CD4-positive, alpha-beta memory T cell (primary cell): ENCODE measurements at places on chromosomes 12 and 14.

GRCh38 chr12:113891739-113892520, 74.2 kb downstream of the RBM19 start:
- DNase-seq: no peak

- no peak for DNase-seq
Observed at GRCh38 chr14:53668897-53669296, 287.7 kb downstream of the BMP4 start.

DNA sequence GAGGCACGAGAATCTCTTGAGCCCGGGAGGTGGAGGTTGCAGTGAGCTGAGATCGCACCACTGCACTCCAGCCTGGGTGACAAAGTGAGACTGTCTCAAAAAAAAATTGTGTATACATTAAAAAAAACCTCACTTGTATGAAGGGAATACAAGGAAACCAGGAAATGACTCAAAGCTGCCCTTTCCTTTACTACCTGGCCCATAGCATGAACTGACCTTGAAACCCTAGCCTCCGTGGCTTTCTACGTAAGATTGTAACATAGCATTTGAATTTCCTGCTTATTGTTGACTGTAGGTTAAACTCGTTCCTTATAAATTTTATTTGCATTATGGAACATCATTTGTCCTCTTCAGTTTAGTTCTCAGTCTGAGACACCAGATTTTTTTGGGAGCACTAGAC, 9.1 kb upstream of the DDX47 start:
- DNase-seq: no peak

GRCh38 chr12:6375269-6376078, at the start of gene SCNN1A:
TSS of gene SCNN1A (minus strand) at chr12:6375563. CDS start at chr12:6374783, 780 bp downstream.
- DNase-seq: no peak

- no peak for DNase-seq
Observed at GRCh38 chr14:102729268-102729667, 48.0 kb upstream of the TRAF3 start.

GRCh38 chr12:121536899-121537813, 43.7 kb downstream of the KDM2B start:
- peak; percentile 48 for DNase-seq

- DNase-seq: no peak
Observed at GRCh38 chr12:130960058-130960457, 6.4 kb downstream of the ADGRD1 start.

DNA sequence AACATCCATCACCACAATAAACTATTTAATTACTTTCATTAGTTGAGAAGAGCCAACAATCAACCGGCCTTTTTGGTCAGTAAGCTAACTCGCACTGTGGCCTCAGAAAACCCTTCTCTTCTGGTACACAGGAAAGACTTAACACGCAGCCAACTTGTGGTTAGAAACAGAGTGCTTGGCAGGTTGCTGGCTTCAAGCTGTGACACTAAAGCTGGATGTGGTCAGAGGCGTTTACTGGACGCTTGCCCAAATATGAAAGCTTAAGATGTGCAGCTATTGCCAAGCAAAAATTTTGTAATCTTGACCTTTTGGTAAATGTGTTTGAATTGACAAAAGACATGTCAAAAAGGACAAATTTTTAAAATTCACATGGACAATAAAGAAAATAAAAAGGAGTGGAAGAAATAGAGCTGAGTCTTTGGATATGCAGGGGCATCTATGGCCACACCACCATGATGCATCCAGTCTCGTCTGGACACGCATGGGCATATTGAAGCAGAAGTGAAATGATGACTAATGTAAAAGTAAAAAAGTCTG, 2.6 kb upstream of the KLRK1 start:
- no peak for DNase-seq

GRCh38 chr14:93775744-93776143, 12.5 kb downstream of the PRIMA1 start:
- DNase-seq: no peak

DNA sequence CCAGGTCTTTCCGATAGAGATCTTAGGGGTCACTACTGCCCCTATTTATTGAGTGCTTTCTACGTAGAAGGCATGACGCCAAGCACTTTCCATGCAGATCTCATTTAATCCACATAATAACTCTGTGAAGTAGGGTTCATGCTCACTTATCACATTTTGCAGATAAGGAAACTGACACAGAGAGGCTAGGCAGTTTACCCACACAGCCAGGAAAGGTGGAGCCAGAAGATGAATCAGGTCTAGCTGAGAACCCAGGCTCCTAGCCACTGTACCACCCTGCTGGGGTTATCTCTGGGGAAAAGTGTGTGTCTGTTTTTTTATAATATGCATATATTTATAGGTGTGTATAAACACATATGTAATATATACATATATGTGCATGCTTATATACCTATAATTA, 83.6 kb downstream of the KSR2 start:
- DNase-seq: no peak

DNA sequence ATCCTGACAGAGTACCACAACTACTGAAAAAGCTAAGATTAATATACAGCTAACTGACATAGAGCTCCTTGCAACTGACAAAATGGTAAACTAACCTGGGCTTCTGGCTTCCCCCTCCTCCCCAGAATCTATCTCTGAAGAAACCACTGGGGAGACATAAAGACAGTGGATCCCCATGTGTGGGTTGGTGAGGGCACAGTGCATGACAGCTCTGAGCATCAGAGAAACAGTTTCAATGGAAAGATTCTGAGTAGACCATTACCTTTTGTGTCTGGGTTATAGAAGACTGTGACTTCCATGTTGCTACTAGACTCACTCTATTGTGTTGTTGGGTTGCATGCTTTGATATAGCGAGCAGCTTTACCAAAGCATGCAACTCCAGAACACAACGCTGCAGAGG, 247.4 kb downstream of the EFCAB11 start:
- no peak for DNase-seq

- no peak for DNase-seq
Observed at GRCh38 chr14:52048116-52048515, 20.7 kb downstream of the NID2 start.

GRCh38 chr12:93571925-93572711, at the start of gene SOCS2:
TSS of gene SOCS2 (plus strand) at chr12:93572675. CDS start at chr12:93572898, 223 bp downstream.
- DNase-seq: peak; percentile 42

DNA sequence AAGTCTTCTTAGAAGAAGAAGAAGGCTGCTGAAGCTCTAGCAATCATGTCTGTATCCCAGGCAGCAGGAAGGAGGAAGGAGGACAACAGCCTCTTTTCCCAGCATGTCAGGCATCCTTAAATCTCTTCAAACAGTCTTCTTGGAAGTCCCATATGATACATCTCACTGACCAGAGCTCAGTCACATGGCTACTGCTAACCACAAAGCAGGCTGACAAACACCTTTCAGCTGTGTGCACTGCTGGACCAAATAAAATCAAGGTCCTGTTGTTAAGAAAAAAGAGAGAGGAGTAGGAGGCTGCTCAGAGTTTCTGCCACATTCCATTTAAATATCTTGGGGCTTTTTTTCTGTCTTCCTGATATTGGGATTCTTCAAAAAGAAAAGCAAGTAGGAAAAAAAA, 203.4 kb upstream of the PELI2 start:
- no peak for DNase-seq

DNA sequence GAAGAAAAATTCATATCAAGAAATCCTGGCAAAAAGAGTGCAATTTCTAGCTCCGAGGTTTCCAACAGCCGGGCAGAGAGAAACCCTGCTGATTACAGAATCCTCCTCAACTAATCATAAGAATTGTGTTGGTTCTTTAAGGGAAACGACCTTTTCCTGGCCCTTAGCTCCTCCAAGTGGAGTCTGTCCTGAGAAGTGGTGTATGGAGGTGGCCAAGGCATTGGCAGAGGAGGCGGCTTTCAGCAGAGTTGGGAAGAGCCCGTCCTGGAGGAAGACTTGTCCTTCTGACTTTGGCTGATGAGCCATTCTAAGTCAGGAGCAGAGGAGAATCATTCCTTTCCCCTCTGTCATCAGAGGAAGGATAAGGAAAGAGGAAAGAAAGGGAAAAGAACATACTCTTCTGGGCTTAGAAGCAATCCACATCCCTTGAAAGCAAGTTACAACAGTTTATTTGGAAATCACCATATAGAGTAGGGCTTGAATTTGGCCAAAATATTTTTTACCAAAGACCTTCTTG, 46.5 kb upstream of the PTCSC3 start:
- DNase-seq: no peak

- no peak for DNase-seq
Observed at GRCh38 chr14:64095620-64096019, 198.6 kb downstream of the ESR2 start.

- no peak for DNase-seq
Observed at GRCh38 chr12:50925342-50925651, 27.0 kb upstream of the HIGD1C start.

- no peak for DNase-seq
Observed at GRCh38 chr14:75837151-75837787, 144.5 kb downstream of the TGFB3 start.

GRCh38 chr12:113667095-113667494, 195.4 kb upstream of the LHX5 start:
- no peak for DNase-seq

DNA sequence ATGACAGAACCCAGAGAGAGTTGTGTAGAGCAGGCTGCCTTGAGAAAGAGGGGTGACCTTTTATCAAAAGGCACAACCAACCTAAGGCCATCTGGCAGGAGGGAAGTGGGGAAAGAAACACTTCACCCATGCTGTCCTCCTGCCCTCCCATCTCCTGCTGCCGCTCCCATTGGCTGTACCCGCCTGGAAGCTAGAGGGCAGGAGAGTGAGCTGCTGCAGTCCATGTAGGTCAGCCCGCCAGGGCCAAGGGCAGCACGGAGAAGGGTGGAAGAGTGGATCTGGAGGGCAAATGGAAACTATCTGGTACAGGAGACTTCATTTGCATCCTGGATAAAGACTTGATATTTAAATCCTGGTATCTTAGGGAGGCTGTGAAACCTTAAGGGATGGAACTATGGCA, 11.5 kb upstream of the CABP1 start:
- DNase-seq: no peak

- DNase-seq: no peak
Observed at GRCh38 chr12:77766224-77766623, 64.5 kb upstream of the NAV3 start.

DNA sequence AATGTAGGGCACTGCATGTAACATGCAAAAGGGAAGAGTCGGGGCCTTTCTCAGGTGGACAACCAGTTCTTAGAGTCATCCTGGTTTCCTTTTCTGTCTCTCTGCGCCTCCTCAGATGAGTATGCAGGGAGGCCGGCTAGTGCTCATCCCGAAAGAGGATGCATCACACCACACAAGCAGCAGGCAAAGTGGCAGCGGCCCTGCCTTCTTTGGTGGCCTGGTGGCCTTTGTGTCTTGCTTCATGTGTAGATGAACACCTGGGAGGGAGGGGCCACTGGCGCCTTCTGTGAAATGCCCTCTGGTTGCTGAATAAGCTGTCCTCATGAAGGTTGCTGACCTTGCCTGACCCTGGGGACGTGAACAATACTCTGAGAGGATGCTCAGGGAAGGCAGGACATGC, 18.0 kb downstream of the SLC24A4 start:
- no peak for DNase-seq

- no peak for DNase-seq
Observed at GRCh38 chr14:94390372-94391086, 2.1 kb upstream of the SERPINA1 start.

GRCh38 chr12:118734266-118734665, 247.1 kb upstream of the SRRM4 start:
- no peak for DNase-seq

DNA sequence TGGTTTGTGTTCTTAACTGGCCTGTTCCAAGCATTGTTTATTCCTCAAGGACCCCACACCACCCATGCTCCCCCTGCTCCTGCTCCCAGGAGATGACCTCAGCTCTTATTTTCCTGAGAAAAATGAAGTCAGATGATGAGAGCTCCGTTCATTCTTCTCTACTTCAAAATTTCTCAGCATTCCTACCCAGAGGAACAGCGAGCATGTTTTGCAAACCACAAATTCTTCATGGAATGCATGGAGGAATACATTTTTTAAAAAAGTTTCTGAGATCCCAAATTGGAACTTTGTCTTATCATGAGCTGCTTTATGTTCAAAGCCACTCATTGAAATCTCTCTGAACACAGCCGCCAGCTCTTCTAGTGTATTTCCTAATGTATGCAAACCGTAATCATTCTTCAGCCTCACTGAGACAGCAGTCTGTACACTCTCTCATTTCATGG, 44.9 kb downstream of the SYNE2 start:
- no peak for DNase-seq

- DNase-seq: no peak
Observed at GRCh38 chr12:43105426-43105981, 446.5 kb downstream of the ADAMTS20 start.

DNA sequence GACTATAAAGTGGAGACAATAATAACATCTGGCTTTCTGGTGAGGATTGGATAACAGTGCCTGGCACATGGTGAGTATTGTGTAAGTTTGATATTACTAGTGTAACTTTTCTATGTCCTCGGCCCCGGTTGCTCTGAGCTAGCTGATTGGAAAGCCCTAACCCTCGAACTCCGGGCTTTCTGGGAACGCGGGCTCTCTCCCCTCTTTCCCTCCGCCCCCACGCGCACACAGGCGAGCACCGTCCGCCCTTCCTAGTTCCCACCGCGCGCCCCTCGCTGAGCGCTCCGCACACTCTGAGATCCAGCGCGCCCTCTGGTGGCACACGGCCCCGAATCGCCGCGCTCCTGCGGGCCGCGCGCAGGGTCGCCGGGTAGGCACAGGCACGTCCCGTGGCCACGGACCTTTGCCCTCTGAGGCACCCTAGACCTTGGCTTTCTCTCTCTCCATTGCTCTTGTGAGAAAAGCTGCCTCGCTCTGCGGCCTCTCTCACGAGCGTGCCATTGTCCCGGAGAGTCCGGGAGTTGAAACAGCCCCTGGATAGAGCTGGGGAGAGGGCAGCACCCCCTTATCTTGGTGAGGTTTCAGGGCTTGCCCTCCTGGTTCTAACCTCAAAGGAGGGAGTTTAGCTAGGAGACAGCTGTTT, 23.2 kb upstream of the ESRRB start:
- peak; percentile 33 for DNase-seq
